ENCODE measurements at places on chromosomes 11 and 22. TPM values are rescaled to one million over a fixed set of nuclear protein-coding genes. Genes with fewer than 3 reads are reported as not detected.

ASPHD2 gene
- total RNA-seq: 7.1 TPM

NCAM1 gene
- 3.1 TPM for total RNA-seq

MPST gene
- total RNA-seq: 221 TPM

GRCh38 chr22:23904573-23905254, 10.5 kb downstream of the MIF start:
- no peak for DNase-seq

GRCh38 chr11:105903113-105903512, 118.9 kb downstream of the MSANTD4 start:
- no peak for DNase-seq

OR8A1 gene
- not detected for total RNA-seq

MRGPRX3 gene
- total RNA-seq: not detected

GRCh38 chr22:45896153-45896951, 80.6 kb downstream of the WNT7B start:
- DNase-seq: no peak

Measured in left colon (tissue), 2 donors.